Amniotic epithelial cell (primary cell): ENCODE measurements at places on chromosomes 1 and 21.

DNA sequence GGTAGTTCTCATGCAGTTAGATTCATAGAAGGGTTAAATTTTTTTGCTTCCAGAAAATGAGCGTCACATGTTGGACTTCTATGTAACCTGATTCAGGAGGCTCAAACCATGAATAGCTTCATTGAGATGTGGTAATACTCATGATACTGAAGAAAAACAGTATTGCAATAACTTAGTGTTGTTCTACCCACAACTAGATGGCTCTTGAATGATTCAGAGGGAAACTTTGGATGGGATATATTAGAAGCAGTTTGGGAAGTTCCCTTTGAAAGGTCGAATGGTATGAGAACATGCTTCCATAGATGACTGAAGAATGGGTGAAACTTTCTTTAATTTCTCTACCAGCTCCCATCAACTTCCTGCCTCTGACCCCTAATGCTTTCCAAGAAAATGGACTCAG lies 211.7 kb upstream of the PTGFR start:
- peak; percentile 96 for DNase-seq

DNA sequence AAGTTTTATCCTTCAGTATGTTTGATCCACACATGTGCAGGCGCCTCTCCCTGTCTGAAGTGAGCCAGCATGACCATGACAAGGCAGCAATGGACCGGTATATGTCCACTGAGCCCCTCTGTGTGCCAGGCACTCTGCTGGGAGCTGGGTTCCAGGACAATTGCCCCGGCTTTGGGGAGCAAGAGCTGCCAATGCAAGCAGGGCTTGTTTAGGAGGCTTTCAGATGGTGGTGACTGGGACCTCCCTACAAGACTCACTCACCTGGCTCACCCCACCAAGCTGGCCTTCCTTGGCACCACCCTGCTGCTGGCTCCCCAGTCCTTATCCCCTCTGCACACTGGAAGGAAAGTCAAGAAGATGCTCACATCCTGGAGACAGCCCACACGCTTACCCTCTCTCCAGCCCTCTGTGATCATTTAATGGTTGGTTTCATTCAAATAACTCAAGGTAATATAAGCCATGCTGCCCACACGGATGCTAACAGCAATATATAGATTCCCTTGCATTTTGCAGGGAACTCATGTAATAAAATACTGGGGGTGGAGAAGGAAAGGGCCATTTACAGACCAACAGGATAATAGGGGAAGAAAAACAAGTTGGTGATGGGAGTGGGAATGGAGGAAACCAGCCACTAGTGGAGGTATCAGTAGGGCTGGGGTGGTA lies 23.6 kb downstream of the KCND3 start:
- DNase-seq: no peak

DNA sequence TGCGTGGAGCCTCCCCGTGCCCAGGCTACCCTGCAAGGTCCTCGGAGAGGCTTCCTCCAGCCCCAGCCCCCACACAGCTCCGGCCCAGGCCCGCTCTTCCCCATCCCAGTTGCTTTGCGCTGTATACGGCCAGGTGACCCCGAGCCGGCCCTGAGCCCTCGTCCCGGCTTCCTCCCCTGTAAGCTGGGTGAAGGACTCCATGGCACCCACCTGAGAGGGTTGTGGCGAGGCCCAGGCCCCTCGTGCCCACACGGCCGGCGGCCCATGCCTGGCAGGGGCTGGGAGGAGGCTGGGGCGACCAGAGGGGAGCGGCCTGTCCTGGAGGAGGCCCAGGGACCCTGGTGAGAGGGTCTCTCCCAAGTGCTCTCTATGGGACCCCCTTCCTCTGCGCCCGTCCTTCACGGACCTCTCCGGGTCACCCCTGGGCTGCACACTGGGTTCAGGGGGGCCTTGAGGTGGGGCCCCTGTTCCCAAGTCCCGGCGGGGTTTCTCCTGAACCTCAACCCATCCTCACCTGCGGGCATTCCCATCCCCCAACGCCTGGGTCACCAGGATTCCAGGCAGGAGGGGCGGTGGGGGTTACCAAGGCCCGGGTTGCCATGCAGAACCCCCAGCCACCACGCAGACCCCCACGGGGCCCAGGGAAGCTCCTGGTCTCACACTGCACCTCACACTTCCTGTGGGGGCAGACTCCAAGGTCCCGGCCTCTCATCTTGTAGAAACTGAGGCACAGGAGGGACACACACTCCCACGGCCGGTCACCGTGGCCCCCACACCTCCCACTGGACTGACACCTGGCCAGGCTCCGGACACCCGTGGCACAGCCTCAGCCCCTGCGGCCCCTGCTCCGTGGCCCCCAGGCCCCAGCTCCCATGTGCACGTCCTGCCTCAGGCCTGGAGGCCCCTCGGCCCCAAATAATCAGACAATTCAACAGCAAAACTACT lies 25.2 kb downstream of the COL6A1 start:
- DNase-seq: no peak

DNA sequence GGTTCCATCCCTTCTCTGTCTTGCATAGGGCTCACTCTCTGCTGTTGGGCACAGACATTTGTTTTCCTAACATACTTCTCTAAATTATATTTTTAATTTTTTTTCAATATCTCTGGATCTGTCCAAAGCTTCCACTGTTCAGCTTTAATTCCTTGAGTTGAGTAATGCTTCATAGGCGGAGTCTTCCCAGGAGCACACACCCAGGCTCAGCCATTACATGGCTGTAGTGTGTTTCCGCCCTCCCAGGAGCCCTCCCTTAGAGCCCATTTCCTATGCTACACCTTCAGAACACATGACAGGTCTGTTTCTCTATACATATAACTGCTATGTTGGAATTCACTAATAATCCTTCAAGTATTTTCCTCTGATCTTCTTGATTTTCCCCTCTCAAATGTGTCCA lies 297.4 kb downstream of the PBX1 start:
- no peak for DNase-seq

- DNase-seq: no peak
These were observed 71.5 kb downstream of the DDAH1 start for GRCh38 chr1:85393490-85393889.

- DNase-seq: no peak
These were observed 65.0 kb downstream of the PRSS38 start for GRCh38 chr1:227880342-227880924.

- no peak for DNase-seq
These were observed 8.1 kb downstream of the TP53BP2 start for GRCh38 chr1:223837687-223838086.

DNA sequence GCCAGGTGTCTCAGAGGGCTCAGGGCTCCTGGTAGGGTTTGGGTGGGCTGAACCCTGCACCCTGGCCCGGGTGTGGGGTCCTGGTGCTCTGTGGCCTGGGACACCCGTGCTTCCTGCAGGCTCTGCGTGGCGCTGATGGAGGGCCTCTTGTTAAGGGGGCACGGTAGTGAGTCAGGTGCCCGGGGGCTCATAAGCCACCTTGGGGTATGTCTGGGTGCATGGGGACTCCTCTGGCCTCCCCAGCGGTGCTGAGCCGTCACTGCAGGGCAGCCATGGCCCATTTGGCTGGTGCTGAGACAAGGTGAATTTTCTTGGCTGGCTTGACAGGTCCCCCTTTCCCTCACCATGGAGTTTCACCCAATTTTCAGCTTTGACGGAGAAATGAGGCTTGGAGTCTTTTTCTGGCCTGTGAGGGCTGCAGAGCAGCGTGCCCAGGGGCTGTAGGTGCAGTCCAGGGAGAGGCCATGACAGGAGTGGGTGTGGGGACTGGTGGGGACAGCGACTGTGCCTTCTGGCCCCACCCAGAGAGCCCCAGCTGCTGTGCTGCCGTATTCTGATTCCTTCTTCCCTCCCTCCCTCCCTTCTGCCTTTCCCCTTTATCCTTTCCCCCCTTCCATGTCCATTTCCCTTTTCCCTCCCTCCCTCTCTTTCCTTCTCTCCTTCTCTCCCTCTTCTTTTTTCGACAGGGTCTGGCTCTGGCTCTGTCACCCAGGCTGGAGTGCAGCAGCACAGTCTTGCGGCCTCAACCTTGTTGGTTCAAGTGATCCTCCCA lies 40.4 kb downstream of the SKI start:
- DNase-seq: no peak

GRCh38 chr1:8472668-8473067 lies 154.8 kb downstream of the SLC45A1 start:
- DNase-seq: no peak

DNA sequence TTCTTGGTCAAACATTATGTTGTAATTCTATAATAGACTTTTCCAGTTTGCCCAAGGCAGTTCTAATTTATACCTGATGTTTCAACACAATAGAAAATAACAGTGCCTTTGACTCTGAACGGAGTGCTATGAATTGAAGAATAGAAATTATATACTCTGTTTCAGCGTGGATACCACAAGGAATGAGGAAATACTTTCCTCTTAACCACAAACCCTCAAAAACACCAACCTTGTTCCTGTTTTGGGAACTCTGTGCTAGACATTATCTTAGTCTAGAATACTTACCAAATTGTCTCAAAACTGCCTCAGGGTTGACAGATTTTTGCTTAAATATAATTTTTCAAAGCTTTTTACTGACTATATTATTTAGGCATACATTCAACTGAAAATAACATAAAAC lies 1629.3 kb downstream of the MRPL39 start:
- no peak for DNase-seq

- no peak for DNase-seq
These were observed 68.2 kb downstream of the CLSTN1 start for GRCh38 chr1:9755441-9755995.

GRCh38 chr21:29675451-29675850 lies 264.3 kb downstream of the GRIK1 start:
- no peak for DNase-seq

- DNase-seq: no peak
These were observed 206.6 kb upstream of the GRIK3 start for GRCh38 chr1:37240897-37241296.

DNA sequence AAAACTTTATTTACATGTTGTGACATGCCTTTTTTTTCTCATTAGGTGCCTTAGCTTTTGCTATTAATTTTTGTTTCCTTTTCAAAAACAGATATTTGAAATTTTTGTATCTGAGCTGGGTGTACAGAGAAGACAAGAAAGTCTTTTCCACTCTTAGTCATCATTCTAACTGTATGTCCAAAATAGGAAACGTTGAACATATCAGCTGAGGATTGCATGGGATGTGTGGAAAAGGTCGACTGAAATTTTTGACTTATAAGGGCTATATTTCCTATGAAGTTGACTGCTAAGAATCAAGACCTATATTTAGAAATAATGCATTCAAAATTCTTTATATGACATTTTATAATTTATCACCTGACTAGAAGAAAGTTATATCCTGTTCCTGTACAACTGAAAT lies 270.0 kb upstream of the ZRANB2 start:
- DNase-seq: peak; percentile 57

- DNase-seq: no peak
These were observed 65.6 kb downstream of the GRIK3 start for GRCh38 chr1:36968730-36969129.

- peak; percentile 45 for DNase-seq
These were observed 92.2 kb downstream of the TBX19 start for GRCh38 chr1:168372861-168373371.

- peak; percentile 10 for DNase-seq
These were observed 58.5 kb downstream of the UMODL1 start for GRCh38 chr21:42129300-42130266.

GRCh38 chr1:84763912-84764680 lies 73.8 kb upstream of the SSX2IP start:
- DNase-seq: no peak

DNA sequence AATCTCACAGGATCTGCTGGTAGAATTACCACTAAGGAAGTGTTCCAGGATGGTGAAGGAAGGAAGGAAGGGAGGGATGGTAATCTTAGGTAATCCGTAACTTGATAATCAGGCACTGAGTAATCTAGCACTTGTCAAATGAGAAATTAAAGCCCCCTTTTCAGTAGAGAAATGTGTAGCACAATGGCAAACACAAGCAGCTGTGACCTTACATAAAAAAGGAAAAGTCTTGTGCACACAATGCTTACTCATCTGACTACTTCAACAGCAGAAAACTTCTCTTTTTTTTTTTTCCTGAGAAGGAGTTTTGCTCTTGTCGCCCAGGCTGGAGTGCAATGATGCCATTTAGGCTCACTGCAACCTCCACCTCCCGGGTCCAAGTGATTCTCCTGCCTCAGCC lies 6.1 kb downstream of the NUP210L start:
- DNase-seq: no peak

DNA sequence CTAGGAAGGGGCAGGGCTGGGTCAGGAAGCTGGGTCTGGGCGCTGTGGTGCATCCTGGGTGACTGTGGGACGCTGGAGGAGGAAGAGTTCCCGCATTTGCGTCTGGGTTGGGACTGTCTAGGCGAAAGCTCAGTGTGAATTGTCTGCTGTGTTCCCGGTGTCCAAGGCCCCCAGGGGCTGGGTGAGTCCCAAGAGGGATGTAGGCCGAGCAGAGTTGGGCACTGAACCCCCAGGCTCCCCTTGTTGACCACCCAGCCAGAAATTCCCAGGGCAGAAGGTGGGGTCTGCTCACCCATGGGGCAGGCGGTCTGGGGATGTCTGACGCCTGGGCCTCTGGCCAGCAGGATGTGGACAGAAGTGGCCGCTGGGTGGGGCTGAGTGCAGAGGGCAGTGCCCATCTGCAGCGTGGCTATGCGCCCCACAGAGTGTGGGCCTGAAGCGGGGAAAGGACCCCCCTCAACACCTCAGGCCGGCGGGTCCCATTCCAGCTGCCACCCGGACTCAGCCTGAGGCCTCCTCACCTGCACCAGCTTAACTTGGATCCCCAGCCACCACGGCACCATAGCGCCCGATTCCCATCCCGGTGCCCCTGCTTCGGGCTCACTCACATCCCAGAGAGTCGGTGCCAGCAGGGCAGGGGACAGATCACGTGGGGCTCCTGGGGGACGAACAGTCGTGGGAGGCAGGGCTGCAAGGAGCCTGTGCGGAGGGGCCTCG lies 37.0 kb upstream of the POFUT2 start:
- DNase-seq: no peak

DNA sequence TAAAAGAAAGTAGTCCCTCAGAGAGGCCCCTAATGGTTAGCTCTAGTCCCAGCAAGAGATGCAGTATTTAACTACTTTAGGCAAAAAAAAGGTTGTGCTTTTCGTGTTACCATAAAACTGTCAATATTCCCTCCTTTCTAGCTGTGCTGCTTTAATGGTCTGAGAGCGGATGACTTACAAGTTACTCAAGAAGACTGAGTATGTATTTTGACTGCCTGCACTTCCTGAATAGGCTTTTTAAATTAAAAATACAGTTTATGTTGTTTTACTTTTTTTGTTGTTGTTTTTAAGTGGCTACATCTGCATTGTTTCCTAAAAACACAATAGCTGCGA lies 152.2 kb downstream of the NFIA start:
- no peak for DNase-seq

- peak; percentile 94 for DNase-seq
These were observed 12.9 kb upstream of the BCL10 start for GRCh38 chr1:85289207-85289847.

DNA sequence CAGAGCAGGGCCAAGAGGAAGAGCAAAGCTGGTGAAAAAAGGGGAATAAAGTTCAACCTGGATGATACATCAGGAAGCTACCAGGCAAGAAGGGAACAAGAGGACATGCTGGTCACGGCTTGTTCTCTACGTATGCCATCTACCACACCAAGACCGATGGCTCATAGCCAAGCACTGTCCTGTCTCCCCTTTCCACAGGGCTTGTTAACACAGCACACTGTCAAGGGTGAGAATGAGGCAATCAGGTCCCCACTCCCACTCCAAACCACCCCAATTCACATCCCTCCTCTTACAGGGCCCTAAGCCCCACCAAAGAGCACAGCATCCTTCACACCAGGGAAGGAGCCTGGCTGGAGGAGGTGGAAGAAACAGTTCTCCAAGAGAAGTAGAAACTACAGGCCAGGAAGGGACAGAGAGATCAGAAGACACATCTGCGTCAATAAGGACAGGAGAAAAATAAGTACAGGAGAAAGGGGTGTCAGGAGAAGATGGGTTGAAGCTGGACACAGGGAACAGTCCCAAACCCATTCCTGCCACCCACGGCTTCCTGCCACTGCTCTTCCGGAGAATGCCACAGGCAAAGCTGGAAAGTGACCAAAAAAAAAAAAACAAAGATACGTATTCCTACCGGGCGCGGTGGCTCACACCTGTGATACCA lies 923 bp upstream of the SHC1 start:
- DNase-seq: no peak
